Activated CD8-positive, alpha-beta T cell treated with anti-CD3 and anti-CD28 coated beads for 36 hours (primary cell): ENCODE measurements at places on chromosomes 13 and 19.

DNA sequence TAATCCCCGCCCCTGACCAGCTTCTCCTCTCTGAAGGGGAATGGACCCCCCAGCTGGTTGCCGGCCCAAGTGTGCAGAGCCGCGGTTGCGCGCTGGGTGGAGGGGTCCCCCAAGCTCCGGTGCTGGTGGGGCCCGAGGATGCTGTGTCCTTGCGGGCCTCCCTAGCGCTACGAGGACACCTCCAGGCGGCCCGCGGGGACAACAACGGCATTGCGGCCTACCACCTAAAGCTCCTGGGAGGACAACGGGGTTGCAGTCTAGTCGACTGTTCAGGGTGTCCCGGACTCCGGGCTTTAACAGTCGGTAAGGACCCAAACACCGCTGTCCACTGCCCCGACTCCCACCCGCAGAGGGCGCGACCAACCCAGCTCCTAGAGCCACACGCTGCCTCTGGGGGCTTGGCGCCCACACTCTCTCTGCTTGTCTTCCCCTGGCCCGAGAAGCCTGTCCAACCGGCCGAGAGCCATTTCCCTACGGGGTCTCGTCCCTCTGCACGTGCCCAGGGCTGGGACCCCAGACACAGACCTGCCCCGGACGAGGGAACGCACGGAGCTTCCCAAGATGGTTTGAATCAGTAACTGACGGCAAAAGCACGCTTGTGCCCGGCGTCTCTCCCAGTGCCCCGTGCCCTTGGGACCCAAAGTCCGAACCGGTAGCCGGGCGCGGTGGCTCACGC lies 927 bp upstream of the SDHAF1 start:
- DNase-seq = peak; percentile 36

GRCh38 chr13:22108283-22108942 lies 437.5 kb downstream of the FGF9 start:
- DNase-seq = no peak

- DNase-seq = no peak
These were observed 6.6 kb upstream of the IFI30 start for GRCh38 chr19:18167011-18167410.

GRCh38 chr13:79992111-79992510 lies 348.8 kb downstream of the SPRY2 start:
- no peak for DNase-seq

DNA sequence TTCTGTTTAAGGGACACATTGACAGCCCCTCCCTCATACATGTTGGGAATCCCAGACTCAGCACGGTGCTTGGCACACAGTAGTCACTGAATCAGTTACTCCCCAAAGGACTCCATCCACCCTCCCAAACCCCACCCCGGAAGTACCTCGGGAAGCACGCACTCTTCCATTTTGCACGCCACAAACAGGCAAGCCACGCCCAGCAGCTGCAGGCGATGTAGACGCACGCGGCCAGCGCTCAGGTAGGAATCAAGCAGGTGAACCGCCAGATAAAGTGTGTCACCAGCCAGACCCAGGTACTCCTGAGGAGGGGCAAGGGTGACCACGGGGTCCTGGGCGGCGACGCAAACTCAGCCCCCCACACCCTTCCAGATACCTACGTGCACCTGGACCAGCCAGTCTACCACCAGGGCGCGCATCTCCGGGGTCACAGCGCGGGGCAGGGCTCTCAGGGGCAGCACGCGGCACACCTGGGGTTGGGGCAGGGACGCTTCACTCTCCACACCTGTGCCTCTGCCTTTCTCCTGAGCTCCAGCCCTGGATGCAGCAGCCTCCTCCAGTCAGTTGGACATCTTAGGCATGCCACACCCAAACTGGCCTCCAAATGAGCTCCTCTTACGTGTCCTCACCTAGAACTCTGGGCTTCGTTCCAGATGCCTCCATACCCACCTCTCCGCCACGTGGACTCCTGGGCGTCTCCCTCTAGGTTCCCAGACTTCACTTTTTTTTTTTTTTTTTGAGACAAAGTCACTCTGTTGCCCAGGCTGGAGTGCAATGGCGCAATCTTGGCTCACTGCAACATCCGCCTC lies 1.9 kb downstream of the CCNP start:
- no peak for DNase-seq

- no peak for DNase-seq
These were observed 95.3 kb upstream of the SLC15A1 start for GRCh38 chr13:98847780-98848179.

DNA sequence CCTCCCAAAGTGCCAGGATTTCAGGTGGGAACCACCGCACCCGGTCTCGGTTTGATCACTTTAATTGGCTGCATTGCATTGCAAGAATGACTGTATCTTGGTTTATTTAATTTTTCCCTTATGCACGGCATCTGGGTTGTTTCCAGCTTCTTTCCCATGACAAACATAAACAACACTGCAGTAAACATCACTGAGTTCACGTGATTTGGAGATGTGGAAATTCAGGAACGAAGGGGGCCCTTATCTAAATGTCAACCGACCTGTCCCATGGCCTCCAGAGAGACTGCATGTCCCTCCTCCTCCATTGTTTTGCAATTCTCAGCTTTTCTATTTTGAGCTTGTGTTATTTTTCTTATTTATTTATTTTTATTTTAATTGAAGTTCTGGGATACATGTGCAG lies 14.4 kb upstream of the SULT2B1 start:
- DNase-seq = no peak

DNA sequence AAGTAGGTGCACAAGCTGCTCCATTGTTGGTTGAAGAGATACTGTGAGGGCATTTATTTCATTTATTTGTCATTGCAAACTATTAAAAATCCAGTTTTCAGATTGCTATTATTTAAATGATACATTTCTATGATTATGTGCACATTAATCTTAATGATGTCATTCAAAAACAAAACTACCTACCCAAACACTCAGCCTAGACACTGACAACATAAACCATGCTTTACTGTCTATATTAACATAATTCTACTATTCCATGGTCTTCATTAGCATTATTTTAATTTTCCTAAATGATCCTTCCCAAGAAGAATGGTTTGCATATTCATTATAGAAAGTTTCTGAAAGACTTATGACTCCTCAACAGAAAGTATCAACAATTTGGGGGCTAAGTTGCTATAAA lies 813.0 kb upstream of the SLITRK5 start:
- no peak for DNase-seq

DNA sequence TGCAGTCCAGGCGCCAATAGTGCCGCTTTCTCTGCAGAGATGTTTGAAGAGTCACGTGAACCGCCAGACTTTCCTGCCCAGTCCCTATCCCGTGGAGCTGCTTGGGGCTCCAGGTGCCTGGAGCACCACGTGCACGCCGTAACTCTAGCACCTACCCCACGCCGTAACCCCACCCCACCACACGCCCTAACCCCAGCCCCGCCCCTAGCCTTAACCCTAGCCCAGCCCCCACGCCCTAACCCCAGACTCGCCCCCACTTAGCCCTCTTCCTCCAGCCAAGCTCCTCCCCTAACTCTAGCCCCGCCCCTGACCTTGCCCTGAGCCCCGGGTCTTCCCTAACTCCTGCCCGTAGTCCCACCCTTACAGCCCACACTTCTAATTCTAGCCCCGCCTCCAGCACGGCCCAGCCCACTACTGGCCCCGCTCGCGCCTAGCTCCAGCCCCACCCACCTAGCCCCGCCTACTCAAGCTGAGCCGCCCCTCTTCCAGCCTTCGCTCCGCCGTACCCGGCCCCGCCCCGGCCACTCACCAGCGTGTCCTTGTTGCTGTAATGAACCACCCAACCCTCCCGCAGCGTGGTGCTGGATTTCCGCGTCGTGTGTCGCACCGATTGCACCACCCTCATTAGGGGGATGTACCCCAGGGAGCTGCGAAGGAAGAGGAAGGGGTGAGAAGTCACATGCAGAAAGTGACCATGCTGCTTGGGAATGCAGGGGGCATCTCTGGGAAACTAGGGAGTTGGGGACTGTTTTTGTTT lies 19.5 kb downstream of the PRKD2 start:
- peak; percentile 48 for DNase-seq

- DNase-seq = no peak
These were observed 10.8 kb downstream of the CUL4A start for GRCh38 chr13:113220141-113220598.

- DNase-seq = no peak
These were observed 14.9 kb downstream of the COMP start for GRCh38 chr19:18776288-18776594.

DNA sequence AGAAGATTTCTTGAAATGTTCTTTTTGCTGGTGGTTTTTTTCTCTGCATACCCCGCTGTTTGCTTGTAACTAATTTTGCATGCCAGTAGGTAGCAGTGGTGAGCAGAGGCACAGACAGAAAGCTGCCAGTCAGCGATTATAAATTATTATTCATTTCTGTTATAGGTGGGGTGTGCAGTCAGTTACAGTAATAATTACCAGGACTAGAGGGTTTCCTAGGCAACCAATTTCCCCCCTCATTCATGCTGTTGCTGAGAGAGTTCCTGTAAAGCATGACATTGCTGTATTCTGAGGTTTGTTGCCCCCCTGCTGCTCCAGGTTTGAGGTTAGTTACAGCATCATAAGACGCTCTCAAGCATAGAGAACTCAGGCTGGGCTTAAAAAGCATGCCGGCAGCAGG lies 104.5 kb downstream of the URI1 start:
- DNase-seq = peak; percentile 12

GRCh38 chr13:59519819-59520218 lies 643.9 kb downstream of the DIAPH3 start:
- no peak for DNase-seq

- no peak for DNase-seq
These were observed 11.5 kb downstream of the CEACAM19 start for GRCh38 chr19:44682807-44683206.

DNA sequence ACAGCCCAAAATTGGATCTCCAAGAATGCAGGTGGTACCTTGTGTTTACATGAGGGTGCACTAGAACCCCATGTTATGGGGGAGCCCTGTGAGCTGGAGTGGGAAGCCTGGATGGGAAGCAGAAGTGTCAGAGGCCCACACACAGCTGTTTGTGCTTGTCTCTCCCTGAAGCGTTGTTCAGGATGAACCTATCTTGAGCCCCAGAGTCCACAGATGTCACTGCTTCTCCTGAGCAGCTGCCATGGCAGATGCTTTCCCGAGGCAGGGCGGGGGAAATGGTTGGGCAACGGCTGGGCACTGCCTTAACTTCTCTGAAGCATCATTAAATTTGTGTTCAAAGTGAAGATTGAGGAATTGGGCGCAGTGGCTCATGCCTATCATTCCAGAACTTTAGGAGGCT lies 17.1 kb upstream of the CHST8 start:
- DNase-seq = no peak

DNA sequence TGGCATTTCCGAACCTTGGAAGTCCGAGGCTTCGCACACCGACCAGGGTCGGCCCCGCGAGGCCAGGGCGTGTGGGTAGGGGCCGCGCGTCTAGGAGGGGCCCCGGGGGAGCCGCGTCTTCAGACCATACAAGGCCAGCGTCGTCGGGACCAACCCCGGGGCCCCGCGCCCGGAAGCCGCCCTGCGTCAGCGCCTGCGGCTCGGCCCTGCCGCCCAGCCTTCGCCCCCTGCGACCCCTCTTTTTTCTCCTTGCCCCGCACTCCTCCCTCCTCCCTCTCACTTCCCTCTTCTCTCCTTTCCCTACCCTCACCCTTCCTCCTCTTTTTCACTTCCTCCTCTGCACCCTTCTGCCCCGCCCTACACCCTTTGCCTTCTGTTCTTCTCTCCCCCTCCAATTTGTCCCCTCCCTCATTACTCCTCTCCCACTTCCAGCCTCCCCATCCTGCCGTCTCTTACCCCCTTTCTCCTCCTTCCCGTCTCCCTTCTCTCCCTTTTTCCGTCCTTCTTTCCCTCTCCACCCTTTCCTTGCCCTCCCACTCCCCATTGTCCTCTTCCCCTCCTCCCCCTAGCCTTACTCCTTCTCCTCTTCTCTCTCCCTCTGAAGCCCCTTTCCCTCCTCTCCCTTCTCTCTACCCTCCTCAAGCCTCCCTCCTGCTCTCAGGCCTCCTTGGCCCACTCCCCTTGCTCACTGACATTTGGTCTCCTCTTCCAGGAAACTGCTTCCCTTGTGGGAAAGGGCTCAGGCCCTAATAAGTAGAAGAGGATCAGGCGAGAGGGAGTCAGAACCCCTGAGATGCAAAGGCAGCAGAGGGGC lies 2.2 kb upstream of the PLEKHG2 start:
- DNase-seq = peak; percentile 82

- DNase-seq = no peak
These were observed 50.4 kb downstream of the C13orf46 start for GRCh38 chr13:113923376-113924063.

- no peak for DNase-seq
These were observed 17.8 kb upstream of the CCNA1 start for GRCh38 chr13:36414461-36414860.

DNA sequence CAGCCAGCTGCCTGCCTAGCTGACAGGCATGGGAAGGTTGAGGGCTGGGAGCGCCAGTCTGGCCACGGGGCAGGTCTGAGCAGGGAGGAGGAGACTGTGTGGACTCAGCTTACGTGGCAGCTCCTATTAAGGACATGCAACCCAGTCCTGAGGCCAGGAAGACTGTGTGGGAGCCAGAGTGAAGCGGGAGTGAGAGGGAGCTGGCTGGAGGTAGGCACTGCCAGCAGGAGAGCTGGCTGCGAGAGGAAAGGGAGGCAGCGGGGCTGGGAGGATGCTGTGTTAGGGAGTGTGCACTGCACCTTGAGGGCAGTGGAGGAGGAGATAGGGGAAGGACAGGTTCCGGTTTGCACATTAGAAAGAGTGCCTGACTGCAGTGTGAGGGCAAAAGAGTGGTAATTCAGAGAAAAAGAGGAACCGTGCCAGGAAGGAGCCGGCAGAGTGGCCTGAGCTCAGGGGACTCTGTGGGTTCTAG lies 99.2 kb downstream of the SLC7A1 start:
- DNase-seq = no peak

DNA sequence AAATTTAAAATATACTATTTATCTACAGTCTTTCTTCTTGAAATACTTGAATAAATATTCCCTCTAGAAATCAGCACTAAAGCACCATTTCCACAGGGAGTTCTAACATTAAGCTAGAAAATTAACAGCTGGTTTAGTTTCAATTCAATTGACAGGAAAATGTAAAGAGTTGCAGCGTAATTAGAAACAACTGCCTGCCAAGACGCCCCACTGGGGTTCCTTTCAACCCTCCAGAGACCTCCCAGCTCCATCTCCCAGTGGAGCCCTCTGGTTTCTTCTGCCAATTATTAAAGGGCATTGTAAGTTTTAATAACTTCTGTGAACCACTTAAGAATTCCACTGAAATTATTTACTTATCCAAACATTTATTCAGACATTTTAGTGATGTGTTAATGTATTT lies 4.2 kb downstream of the GJA3 start:
- DNase-seq = no peak

- DNase-seq = no peak
These were observed 73.9 kb upstream of the OXGR1 start for GRCh38 chr13:97068151-97068550.

DNA sequence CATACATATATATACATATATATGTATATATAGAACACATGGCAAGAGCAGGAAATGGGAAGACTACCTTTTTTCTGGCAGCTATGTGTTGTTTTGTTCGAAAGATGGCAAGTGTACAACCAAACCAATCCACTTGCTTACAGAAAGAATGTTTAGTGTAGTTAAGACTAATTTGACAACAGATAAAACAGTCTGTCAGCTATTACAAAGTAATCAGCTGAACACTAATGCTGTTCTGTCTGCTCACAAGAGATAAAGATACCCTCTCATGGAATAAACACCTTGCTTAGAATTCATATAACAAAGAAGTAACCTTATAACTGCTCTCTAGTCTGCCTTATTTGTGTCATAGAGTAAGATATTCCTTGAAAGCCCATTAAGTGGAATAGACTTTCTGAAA lies 858 bp upstream of the KCNRG start:
- no peak for DNase-seq
